ENCODE measurements at places on chromosomes 2 and 18. TPM values are rescaled to one million over a fixed set of nuclear protein-coding genes. Genes with fewer than 3 reads are reported as not detected.

SLC11A1 gene
- 0.32 TPM for total RNA-seq

ARHGAP28 gene
- 9.0 TPM for total RNA-seq

SERPINB5 gene
- 428 TPM for total RNA-seq

MEP1B gene
- not detected for total RNA-seq

AGXT gene
- not detected for total RNA-seq

REG3A gene
- total RNA-seq: not detected

COBLL1 gene
- 53.7 TPM for total RNA-seq

PRKAG3 gene
- not detected for total RNA-seq

RBBP8 gene
- total RNA-seq: 692 TPM

GKN2 gene
- not detected for total RNA-seq

LYG2 gene
- not detected for total RNA-seq

FBXO15 gene
- 0.73 TPM for total RNA-seq

All from mammary epithelial cell (primary cell).